IPS DF 19.7 (cell line): ENCODE measurements at places on chromosomes 1 and 21.

GRCh38 chr1:183110326-183110880 lies 75.7 kb upstream of the LAMC2 start:
- DNase-seq: no peak

- no peak for DNase-seq
Measured at GRCh38 chr1:106254748-106255147, 801.7 kb upstream of the PRMT6 start.

- DNase-seq: no peak
Measured at GRCh38 chr1:243493156-243494129, 237.6 kb downstream of the SDCCAG8 start.

DNA sequence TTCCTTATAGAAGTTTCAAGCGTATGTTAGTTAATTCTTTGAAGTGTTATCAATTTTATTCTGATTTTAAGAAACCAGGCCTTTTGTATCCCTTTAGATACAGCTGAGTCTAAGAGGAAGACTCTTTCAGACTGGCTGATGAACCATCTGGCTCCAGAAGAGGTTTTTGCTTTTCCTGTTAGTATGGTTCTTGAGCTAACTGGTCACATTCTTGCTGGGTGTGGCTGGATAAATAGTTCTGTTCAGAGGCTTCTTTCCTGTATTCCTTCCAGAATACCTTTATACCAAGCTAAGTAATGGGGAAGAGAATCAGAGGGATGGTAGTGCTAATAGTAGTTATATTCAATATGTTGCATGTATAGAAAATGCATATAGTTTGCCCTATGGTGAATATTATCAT lies 12.4 kb downstream of the HS2ST1 start:
- no peak for DNase-seq

DNA sequence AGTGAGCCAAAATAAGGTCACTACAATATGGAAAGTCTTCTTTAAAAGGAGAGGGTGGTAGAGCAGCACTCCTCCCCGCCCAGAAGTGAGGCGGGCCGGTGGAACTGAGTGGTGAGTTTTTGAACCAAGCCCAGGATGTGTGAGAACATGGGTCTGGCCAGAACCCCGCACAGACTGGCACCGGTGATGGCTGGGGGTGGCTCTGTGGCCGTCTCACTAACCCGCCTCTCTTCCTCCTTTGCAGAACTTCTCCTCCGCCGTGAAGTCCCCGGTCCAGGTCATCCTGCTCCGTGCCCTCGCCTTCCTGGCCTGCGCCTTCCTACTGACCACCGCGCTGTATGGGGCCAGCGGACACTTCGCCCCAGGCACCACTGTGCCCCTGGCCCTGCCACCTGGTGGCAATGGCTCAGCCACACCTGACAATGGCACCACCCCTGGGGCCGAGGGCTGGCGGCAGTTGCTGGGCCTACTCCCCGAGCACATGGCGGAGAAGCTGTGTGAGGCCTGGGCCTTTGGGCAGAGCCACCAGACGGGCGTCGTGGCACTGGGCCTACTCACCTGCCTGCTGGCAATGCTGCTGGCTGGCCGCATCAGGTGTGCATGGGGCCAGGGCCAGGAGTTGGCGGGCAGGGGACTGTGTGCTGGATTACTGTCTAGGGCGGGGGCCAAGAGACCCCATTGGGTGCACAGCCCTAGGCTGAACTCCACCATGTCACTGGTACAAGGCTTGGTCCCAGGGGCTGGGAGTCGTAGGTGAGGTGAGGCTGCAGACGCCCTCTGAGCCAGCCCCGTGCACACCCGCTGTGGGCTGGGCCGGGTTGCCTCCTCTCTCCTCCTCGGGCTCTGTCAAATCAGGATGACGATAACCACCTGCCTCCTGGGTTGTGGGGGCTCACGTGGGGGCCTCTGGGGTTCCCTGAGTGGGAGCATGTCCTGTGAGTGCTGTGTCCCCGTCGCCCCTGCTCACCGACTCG lies 12.4 kb downstream of the TMEM201 start:
- DNase-seq: no peak

- no peak for DNase-seq
Measured at GRCh38 chr1:91885213-91885715, 687 bp downstream of the TGFBR3 start.

DNA sequence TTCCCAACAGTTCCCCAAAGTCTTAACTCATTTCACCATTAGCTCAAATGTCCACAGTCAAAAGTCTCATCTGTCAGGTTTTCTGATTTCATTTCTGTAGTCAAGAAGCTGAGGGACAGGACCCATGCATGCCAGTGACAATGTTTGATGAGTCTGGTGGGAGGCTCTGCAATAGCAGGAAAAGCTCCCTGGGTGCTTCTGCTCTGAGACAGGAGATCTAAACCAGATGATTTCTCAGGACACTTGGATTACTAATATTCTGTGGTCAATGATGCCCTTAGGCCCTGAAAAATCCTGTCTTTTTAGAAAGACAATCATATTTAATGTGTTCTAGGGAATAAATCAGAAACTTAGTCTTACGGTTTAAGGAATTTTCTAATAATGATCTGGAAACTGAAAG lies 56.4 kb downstream of the PCBP3 start:
- no peak for DNase-seq

GRCh38 chr21:38424305-38425019 lies 73.8 kb downstream of the ERG start:
- DNase-seq: no peak

DNA sequence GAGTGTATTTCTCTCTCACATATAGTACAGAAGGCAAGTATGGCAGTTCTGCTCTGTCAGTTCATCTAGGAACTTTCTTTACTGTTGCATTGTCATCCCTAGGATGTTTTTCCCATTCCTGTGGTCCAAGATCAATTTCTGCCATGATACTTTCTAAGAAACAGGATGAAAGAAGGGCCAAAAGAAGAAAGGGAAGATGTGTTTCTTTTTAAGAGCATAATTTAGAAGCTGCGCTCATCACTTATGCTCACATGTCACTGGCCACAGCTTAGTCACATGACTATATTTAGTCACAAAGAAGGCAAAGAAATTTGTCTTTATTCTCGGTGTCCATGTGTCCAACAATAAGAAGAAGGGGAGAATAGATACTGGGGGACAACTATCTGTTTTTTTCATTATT lies 7.0 kb upstream of the MAST2 start:
- no peak for DNase-seq

DNA sequence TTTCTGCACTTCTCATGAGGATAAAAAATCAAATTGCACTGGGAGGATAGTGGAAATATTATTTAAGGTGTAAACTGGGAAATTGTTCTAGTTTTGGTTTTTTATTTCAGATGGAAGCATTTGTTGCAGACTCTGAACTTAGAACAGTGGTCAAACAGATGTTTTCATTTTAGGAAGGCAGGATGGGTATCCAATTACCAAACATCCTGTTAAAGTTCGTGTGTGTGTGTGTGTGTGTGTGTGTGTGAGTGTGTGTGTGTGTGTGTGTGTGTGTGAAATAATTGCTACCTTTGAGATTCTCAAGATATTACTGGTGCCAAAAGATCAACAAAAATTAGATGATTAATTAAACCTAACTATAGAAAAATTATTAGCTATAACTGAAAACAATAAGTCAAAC lies 24.3 kb upstream of the DUSP10 start:
- no peak for DNase-seq

GRCh38 chr1:88998716-88999115 lies 6.3 kb upstream of the KYAT3 start:
- no peak for DNase-seq

- DNase-seq: no peak
Measured at GRCh38 chr21:17441370-17441769, 71.5 kb upstream of the CXADR start.

DNA sequence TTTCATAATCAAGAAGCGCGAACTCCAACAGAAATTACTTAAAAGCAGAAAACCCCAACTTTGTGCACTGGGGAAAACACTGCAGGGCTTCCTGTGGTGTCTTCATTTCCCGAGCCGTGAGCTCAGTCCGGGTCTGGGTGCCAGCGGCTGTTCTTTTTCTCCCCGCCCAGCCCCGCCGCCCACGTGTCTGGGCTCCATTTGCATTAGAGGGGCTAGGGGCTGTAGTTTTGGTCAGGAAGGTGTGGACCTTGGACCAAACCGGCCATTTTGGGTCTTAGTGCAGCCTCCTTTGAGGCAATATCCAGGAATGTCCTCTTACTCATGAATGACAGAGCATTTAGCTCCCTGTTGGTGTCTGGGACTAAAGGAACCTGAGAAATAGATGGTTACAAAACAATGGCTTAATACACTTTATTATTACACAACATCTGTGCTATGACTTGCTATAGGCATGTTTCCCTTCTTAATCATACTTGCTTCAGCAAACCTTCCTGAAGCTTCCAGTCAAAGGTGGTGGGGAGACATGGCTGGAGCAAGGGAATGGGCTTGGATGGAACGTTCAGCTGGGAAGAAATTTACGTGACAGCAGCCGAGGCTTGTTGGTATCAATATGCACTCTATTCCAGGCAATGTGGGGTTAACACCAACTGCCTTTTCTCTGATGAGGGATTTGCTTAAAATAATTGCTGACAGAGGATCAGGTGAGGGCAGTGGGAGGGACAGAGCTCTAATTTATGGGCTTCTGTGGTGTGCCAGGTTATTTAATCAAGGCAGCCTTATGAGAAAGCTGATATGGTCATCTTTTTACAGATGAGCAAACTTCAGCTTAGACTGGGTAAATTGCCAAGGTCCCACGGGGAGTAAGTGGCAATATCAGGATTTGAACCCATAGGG lies 1.1 kb downstream of the AGTRAP start:
- DNase-seq: no peak

- no peak for DNase-seq
Measured at GRCh38 chr1:36572906-36573305, 90.2 kb upstream of the CSF3R start.

GRCh38 chr1:69513601-69514000 lies 54.1 kb upstream of the LRRC7 start:
- DNase-seq: no peak

- DNase-seq: no peak
Measured at GRCh38 chr1:168468042-168468809, 75.6 kb downstream of the XCL2 start.

GRCh38 chr1:91683598-91683951 lies 182.9 kb downstream of the CDC7 start:
- DNase-seq: no peak

DNA sequence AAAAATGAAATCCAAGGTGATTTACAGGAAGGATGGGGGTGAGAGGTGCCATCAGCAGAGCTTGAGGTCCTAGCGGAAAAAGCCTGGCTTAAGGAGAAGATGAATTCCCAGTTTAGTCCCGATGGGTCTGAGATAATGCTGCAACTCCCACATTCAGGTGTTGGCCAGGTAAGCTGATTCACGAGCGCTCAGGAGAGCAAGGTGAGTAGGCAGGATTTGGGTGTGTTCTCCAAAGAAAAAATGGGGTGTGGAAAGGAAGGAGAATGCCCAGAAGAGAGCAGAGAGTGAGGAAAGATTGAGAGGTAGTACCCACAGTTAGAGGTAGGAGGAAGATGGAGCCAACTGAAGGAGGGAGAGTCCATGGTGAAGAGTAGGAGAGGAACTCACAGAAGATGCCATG lies 12.5 kb downstream of the RIMS3 start:
- DNase-seq: no peak

GRCh38 chr1:55309786-55310504 lies 94.8 kb upstream of the USP24 start:
- no peak for DNase-seq

- DNase-seq: no peak
Measured at GRCh38 chr1:219340796-219341195, 167.1 kb downstream of the LYPLAL1 start.

GRCh38 chr1:51063121-51063520 lies 38.9 kb upstream of the C1orf185 start:
- DNase-seq: no peak

DNA sequence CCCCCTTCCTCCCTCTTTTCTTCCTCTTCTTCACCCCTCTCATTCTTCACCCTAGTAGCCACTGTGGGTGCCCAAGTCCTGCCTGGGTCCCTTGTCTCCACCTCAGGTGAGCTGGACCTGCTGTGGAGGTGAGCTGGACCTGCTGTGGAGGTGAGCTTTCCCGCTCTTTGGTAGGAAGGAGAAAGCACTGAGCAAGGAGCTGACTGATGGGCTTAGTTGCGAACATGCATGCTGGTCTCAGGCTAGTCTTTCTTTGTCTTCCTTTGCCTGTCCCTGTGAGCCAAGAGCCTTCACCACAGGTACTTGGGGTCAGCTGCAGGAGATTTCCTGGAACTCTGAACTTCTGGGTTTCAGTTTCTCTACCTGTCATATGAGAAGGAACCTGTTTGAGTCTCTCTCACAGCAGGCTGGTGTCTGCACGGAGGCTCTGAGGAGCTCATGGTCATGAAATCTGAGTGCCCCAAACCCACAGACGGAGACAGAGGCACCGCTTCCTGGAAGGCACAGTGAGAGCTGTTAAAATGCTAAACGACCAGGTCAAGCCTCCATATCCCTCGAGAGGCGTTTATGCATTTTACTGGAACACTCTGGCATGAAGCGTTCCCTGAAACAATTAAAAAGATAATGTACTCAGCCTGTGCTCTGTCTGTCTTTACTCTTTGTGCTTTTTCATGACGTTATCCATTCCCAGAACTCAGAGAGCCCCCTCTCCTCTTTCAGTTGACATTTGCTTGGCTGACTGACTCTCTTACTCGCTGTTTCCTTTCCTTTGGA lies 69.5 kb downstream of the RHOU start:
- no peak for DNase-seq

DNA sequence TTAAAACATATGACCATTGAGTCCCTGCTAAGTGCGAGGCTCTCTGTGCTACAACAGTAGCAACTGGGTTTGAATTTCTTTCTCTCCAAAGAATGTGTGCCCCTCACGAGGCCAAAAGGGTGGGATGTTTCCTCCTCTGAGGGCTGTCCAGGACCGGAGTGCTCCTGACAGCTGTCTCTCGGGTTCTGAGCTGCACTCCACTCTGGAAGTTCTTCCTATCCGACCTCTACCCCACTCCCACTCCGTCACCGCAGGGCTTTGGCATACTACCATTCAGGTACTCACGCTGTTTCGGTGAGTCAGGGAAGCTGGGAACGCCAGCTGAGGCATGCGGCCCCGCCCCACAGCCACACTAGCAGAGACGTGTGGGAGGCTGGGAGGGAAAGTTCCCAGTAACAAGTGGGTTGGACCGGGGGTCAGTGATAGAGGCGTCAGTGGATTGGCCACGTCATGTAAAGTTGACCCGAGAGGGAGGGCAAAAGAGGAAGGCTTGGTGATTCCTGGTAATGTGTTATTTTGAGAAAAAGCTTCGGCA lies 705 bp upstream of the SLC50A1 start:
- DNase-seq: no peak

- DNase-seq: no peak
Measured at GRCh38 chr1:199821029-199821779, 206.3 kb upstream of the NR5A2 start.

- no peak for DNase-seq
Measured at GRCh38 chr1:30724175-30724574, 790 bp upstream of the MATN1 start.

DNA sequence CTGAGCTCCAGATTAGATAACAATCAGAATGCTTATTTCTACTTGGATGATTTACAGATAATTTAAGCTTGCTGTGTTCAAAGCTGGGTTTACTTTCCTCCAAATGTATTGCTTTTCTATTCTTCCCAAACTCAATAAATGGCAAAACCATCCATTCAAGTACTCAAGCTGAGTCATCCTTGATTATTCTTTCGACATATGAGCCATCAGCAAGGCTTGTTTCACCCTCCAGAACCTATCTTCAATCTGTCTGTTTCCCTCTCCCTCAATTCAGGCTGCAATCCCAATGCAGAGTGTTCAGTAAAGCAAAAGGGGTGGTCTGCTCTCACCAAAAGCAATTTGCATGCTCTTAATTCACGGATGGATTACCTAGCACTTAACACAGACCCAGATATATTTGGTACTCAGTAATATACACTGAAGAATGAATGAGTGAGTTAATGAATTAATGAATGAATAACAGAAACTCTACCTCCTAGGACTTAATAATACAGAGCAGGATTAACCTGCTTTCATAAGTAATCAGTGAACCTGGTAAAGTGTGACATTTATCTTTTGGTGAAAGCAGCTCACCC lies 41.9 kb downstream of the DDR2 start:
- DNase-seq: no peak
